ENCODE measurements at places on chromosomes 16 and 17.
A peak's percentile ranks its signal among the peaks of the same experiment; 100 is the strongest.

DNA sequence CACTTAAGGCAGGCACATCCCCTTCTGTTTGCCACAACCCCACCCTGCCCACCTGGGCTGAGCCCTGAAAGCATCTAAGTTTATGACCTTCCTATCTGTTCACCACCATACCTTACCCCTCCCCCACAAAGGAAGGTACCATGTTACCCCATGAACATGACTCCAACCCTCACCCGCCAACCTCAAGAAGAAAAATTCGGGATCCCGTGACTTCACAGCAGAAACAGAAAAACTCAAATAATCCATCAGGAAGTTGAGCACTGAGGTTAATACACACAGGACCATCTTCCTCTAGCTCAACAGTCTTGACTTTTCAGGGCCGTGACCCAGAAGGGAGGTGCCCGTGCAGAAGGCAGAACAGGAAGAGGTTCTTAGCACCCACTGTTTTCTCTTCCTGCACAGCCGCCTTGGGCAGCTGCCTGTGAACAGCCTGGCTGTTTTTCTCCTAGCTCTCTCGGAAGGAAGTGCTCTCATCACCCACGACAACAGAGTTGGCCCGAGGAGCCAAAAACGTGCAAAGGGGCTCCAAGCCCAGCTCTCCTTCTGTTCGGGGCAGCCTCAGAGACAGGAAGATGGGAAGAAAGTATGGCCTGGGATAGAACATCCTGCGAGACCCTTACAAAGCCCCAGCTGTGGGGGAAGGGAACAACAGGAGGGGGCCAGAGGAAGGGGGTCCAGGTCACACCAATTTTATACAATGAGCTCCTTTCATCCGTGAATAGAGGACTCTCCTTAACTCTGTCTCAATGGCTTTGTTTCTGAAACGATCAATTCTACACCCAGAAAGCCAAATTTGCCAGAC, 101.1 kb downstream of the XYLT1 start:
- DNase-seq: peak; percentile 79

GRCh38 chr17:82985973-82986372, 93.4 kb upstream of the METRNL start:
- peak; percentile 52 for DNase-seq

DNA sequence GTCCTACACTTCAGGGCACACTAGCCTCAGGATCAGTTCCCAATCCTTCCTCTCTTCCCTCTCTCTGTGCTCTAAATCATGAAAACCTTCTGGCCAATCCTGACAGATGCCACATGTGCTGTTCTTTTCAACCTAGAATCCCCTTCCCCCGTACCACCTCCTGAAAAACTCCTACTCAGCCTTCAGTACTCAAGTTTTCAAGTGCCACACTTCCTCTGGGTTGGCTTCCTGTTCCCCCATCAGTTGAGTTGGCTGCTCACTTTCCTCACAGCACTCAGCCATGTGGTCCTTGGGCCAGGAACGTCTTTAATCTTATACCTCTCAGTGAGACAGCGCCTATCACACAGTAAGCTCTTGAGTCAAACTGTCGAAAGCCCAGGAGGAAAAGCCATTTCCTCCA, 3.3 kb downstream of the ASPHD1 start:
- DNase-seq: no peak

DNA sequence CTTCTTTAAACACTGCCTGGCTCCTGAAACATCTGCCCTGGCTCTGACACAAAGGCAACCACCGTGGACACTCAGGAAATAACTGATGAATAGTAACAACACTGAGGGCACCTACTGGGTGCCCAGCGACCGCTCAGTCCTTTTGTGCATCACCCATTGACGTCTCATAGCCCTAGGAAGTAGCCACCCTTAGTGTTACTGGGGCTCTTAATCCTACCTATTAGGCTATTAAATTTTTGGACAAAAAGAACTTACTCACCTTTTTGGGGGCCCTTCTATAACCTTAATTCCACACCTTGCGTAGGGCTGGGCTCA, 11.7 kb downstream of the PPL start:
- no peak for DNase-seq

- no peak for DNase-seq
These were observed 53.9 kb upstream of the IRX3 start for GRCh38 chr16:54340531-54340930.

- no peak for DNase-seq
These were observed 7.7 kb downstream of the AKAP1 start for GRCh38 chr17:57092779-57093178.

DNA sequence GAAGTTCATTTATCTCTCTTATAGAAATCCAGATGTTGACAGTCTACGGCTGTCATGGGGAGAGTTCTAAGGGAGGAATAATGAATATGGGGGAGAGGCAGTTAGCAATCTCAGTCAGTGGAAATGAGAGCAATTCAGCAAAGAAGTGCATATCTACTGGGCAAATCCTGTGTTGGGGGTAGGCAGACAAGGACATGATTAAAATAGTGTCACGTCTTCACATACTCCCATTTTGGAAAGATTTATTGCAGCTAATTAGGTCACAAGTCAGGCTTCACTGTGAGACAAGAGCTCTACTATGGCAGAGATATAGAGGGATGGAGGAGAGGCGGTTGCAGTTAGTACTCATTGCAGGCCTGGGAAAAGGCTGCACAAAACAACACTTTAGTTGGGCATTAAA, 29.8 kb downstream of the LRRC36 start:
- no peak for DNase-seq

- DNase-seq: no peak
These were observed 6.0 kb downstream of the BPTF start for GRCh38 chr17:67831268-67831667.

DNA sequence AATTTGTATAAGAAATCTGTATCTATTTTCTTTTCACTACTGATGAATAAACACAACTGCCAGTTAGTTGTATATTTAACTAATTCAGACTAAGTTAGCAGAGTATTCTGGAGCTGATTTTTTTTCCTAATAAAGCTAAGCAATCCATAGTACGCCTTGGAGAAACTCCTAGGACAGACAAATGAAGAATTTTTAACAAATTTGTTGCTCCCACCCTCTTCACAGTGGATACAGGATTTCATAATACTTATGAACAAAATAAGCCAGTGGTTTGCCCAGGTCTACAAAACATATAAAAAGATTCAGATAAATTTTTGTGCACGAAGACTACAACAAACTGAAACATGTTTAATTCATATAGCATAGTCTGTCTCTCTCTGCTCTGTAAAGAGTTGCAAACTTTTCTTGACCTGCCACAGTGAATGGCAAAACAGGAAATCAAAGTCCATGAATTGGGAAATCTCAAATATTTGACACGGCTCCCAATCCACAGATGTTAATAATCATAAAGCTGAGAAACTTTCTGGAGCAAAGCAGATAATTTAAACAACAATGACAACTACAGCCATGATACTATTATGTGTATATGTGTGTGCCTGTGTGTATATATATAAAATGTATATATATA, 594 bp upstream of the ABCA6 start:
- no peak for DNase-seq

DNA sequence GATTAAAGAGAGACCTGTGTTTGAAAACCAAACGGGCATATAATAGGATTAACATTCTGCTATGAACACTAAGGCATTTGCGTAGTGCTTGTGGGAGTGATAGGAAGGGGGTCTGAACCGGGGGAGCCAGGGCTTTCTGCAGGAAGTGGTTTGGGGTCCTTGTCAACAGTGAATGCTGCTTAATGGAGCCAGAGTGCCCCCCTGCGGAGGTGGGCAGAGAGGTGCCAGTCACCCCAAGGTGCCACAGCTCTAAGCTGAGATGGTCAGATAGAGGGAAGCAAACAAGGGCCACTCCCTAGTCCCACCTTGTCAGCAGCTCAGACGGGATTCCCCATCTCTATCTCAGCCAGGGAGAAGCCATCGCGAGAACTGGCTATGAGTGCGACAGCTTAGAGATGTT, 17.7 kb downstream of the NAA60 start:
- no peak for DNase-seq

DNA sequence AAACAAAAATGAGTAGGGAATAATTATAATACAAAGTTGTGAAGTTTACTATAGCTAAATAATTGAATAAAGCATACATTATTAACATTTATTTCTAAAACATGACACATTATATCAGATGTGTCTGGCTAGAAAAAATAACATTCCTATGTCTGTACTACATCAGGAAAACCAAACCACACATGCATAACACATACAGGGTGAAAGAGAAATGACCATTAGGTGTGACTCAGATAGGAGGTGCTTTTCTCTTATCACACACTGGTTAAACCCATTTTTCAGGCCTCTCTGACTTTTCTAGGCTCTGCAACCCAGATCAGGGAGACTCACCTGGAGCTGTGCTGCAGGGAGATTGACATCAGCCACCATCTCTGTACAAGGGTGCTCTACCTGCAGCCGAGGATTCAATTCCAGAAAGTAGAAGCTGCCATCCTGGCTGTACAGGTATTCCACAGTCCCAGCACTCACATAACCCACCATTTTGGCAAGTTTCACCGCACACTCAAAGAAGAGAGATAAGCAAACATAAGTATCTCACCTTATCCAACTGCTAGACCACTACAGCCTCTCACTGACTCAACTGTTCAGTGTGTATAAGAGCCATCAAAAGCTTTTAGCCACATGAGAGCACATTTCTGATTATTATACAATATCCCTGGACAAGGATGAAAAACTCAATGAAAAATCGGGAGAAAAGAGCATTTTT, 116.6 kb upstream of the C17orf78 start:
- DNase-seq: no peak

DNA sequence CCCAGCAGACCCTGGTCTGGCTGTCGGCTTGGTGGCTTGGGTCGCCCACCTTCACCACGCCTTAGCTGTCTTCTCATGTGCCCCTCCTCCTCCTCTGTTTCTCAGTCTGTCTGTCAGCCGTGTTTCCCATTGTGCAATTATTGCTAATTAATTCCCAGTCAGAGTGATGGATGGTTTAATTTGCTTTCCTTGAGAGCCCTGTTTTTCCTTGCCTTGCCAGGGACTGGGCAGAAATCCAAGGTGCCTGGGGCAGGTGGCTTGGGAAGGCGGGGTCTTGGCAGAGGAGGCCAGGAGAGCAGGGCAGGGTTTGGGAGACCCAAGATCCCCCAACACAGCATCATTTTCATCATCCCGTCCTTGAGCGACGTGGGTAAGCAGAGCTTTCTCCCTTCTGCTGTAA, 21.3 kb downstream of the NECAB2 start:
- no peak for DNase-seq

DNA sequence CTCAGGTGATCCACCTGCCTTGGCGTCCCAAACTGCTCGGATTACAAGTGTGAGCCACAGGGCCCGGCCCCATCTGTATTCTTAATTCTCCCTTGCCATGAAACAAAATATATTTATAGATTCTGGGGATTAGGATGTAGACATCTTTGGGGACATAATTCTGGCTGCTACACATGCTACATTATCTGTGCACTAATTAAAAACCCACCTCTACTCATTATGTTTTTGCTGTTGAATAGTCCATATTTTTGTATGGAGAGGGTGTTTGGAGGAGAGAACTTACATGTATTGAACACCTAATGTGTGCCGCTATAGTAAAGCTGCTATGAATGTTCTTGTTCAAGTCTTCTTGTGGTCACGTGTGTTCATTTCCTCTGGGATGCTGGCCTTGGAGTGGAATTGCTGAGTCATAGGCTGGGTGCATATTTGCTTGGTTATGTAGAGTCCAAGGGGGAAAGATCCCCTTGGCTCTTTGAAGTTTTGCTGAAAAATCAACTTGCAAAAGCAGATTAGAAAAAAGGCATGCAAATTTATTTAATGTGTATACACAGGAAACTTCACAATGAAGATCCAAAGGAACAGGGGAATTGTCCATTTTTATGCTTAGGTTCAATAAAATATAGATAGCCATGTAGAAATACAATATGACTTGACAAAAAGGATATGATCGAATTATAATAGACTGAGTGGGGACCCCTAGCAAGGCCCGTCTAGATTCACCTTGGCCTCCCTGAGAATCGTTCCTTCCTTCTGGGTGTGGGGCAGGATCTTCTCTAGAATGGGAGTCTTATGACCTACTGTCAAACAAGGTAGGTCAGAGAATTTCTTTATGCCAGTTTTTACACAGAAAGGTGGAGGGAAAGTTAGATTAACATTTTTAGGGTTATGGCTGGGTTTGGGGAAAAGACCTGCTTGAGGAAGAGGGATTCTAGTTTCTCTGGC, 42.1 kb upstream of the GPRC5B start:
- DNase-seq: no peak

GRCh38 chr16:6091021-6091420, 993.4 kb upstream of the EEF2KMT start:
- no peak for DNase-seq

DNA sequence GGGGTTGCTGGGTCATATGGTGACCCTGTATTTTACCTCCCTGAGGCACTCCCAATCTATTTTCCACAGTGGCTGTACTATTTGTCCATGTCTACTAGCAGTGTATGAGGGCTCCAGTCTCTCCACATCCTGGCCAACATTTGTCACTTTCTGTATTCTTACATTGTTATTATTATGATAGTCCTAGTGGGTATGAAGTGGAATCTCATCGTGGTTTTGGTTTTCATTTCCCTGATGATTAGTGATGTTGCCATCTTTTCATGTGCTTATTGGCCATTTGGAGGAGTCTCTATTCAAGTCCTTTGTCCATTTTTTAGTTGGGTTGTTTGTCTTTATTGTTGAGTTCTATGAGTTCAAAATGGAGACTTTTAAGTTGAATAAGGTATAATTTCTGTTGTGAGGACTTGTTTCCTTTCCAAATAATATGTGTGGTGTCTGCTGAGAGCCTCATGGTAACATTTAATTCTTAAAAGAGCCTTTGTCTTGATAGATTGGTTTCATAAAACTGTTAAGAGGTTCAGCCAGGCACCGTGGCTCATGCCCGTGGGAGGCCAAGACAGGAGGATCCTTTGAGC, 108.2 kb downstream of the RPTOR start:
- no peak for DNase-seq

- no peak for DNase-seq
These were observed 45.4 kb downstream of the WSB1 start for GRCh38 chr17:27339198-27339835.

DNA sequence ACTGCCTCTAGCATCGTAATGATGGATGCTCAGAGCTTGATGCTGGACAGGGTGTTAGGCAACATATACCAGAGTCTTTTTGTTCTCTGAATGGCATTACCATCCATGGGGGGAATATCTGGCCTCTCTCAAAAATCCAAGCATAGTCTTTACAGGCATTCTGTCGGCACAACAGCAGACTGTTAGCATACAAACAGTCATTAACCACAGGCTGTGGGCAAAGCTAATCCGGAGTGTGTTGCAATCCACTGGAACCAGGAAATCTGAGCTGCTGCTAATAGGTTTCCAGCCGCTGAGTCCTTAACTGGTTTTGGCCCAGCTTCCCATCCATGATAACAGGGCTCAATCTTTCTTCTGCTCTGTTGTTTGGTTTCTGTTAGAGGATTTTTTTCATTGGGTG, 371.9 kb downstream of the HS3ST3B1 start:
- no peak for DNase-seq

DNA sequence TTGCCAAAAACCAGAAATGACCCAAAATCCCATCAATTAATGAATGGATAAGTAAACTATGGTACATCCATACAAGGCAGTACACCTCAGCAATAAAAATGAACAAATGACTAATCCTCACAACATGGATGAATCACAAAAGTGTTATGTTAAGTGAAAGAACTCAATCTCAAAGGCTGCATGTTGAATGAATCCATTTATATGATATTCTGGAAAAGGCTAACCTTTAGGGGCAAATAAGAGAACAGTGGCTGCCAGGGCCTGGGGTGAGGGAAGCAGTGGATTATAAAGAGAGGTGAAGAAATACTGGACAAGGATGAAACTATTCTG, 46.1 kb upstream of the MSI2 start:
- no peak for DNase-seq

GRCh38 chr17:57277923-57278604, 21.7 kb downstream of the MSI2 start:
- DNase-seq: no peak

GRCh38 chr17:36034127-36034526, 16.4 kb upstream of the CCL23 start:
- DNase-seq: no peak

GRCh38 chr16:88886845-88887521, 20.5 kb upstream of the PABPN1L start:
- no peak for DNase-seq

Data from activated CD4-positive, alpha-beta T cell treated with anti-CD3 and anti-CD28 coated beads, Interleukin-2, Interleukin-4, amounts not matched to agents 100 ng/mL and 50 ng/mL, durations not matched to agents 16 hours and 8 hours (primary cell).